ENCODE measurements at places on chromosomes 5 and 9. TPM values are rescaled to one million over a fixed set of nuclear protein-coding genes. Genes with fewer than 3 reads are reported as not detected.

DNA sequence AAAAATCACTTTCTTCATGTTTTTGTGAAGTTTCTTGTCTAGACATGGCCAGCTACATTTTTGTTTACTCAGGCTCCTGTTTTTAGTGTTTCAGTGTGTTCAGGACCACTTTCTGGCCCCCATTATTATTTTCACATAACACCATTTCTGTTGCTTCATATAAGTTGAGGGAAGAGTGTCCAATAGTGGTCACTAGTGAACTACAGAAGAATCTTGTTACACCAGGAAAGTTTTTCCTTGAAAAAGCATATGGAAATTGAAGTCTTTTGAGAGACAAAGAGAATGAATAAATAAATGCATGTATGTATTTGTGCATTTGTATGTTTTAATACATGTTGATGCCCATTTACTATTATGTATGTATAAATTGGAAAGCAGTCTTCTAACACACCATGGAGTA lies 3.8 kb downstream of the ADAMTSL1 start:
- H3K4me3 ChIP-seq = no peak overlapping the region
- no peaks in the 10 kb centered on the region for H3K27me3 ChIP-seq
- H3K4me1 ChIP-seq = no peaks in the 10 kb centered on the region

GRCh38 chr5:139183502-139183901 lies 14.7 kb downstream of the SIL1 start:
- H3K36me3 ChIP-seq = no peaks in the 10 kb centered on the region
- H3K27me3 ChIP-seq = no peaks in the 10 kb centered on the region
- H3K27ac ChIP-seq = no peak overlapping the region
- DNase-seq = no peak
- no peak overlapping the region for H3K4me3 ChIP-seq

GRCh38 chr5:151448038-151448985 lies 909 bp downstream of the SLC36A1 start:
- peak overlapping the region; percentile 83 for H3K27ac ChIP-seq
- H3K36me3 ChIP-seq = no peaks in the 10 kb centered on the region
- H3K4me1 ChIP-seq = peaks cover 33% of the 10 kb centered on the region
- H3K4me3 ChIP-seq = peak overlapping the region; percentile 83
- peak; percentile 24 for DNase-seq
- no peaks in the 10 kb centered on the region for H3K27me3 ChIP-seq

- no peaks in the 10 kb centered on the region for H3K27me3 ChIP-seq
- peaks cover 4% of the 10 kb centered on the region for H3K36me3 ChIP-seq
- no peak overlapping the region for H3K27ac ChIP-seq
- no peak for DNase-seq
These were observed 74.8 kb downstream of the MEF2C start for GRCh38 chr5:88808153-88808552.

GRCh38 chr5:464843-465590 lies 22.0 kb downstream of the EXOC3 start:
- H3K4me1 ChIP-seq = no peaks in the 10 kb centered on the region
- H3K36me3 ChIP-seq = no peaks in the 10 kb centered on the region
- no peak for DNase-seq
- no peak overlapping the region for H3K27ac ChIP-seq
- H3K4me3 ChIP-seq = no peak overlapping the region

DNA sequence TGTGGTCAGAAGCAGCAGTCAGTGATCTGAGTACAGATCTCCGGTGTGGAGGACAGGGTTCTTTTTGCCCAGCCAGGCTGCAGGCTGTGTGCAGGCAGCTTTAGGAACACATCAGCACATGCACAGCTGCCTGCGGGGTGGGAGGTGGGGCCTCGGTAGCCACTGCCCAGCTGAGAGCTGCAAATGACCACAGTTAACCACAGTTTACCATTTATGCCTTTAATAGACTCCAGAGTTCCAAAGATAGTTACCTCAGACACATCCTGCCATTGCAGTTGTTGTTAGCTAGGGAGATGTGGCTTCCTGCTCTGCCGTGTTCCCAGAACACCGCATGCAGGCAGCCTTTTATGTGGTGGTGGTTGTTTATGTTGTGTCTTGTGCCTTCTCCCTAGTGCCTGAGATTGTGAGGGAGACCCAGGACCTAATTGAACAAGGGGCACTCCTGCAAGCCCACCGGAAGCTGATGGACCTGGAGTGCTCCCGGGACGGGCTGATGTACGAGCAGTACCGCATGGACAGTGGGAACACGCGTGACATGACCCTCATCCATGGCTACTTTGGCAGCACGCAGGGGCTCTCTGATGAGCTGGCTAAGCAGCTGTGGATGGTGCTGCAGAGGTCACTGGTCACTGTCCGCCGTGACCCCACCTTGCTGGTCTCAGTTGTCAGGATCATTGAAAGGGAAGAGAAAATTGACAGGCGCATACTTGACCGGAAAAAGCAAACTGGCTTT lies 10.2 kb downstream of the EXOC3 start:
- peaks cover 13% of the 10 kb centered on the region for H3K4me1 ChIP-seq
- DNase-seq = no peak
- peaks cover 3% of the 10 kb centered on the region for H3K36me3 ChIP-seq
- no peak overlapping the region for H3K27ac ChIP-seq
- H3K27me3 ChIP-seq = no peaks in the 10 kb centered on the region
- no peak overlapping the region for H3K4me3 ChIP-seq

- no peaks in the 10 kb centered on the region for H3K4me1 ChIP-seq
- no peak overlapping the region for H3K27ac ChIP-seq
- no peaks in the 10 kb centered on the region for H3K27me3 ChIP-seq
- DNase-seq = no peak
These were observed 15.0 kb upstream of the NEURL1B start for GRCh38 chr5:172626031-172626581.

GRCh38 chr5:53246042-53246836 lies 136.7 kb upstream of the MOCS2 start:
- no peaks in the 10 kb centered on the region for H3K36me3 ChIP-seq
- no peaks in the 10 kb centered on the region for H3K27me3 ChIP-seq
- no peak overlapping the region for H3K27ac ChIP-seq
- H3K4me3 ChIP-seq = no peak overlapping the region
- no peak for DNase-seq

GRCh38 chr5:66356011-66356565 lies 212.0 kb downstream of the SREK1 start:
- H3K27me3 ChIP-seq = no peaks in the 10 kb centered on the region
- H3K36me3 ChIP-seq = no peaks in the 10 kb centered on the region
- peaks cover 20% of the 10 kb centered on the region for H3K4me1 ChIP-seq
- no peak for DNase-seq
- no peak overlapping the region for H3K4me3 ChIP-seq

GRCh38 chr5:149133795-149134777 lies 7.2 kb upstream of the ABLIM3 start:
- no peaks in the 10 kb centered on the region for H3K36me3 ChIP-seq
- no peaks in the 10 kb centered on the region for H3K27me3 ChIP-seq
- peaks cover 24% of the 10 kb centered on the region for H3K4me1 ChIP-seq

DNA sequence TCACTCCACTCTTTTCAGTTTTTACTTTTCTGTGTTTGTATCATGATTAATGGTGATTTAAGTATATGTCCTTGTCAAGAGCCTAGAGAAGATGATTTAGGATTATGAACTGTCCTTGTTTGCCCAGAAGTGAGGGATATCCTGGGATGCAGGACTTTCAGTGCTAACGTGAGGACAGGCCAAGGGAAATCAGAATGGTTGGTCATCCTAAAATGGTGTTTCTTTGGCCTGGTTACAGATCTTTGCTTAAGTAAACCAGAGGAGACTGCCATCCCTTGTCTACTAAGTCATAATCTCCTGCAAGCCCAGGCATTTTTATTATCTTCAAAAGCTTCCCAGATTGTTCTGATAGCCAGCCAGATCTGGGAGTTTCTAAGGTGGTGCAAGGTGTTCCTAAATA lies 22.3 kb upstream of the DPYSL3 start:
- no peak overlapping the region for H3K27ac ChIP-seq
- no peaks in the 10 kb centered on the region for H3K36me3 ChIP-seq
- no peaks in the 10 kb centered on the region for H3K4me1 ChIP-seq
- no peak overlapping the region for H3K4me3 ChIP-seq

GRCh38 chr5:142411103-142411502 lies 86.3 kb upstream of the SPRY4 start:
- DNase-seq = no peak
- no peak overlapping the region for H3K4me3 ChIP-seq
- no peaks in the 10 kb centered on the region for H3K27me3 ChIP-seq
- H3K36me3 ChIP-seq = no peaks in the 10 kb centered on the region

- no peaks in the 10 kb centered on the region for H3K27me3 ChIP-seq
- H3K4me3 ChIP-seq = no peak overlapping the region
- no peak for DNase-seq
- no peak overlapping the region for H3K27ac ChIP-seq
- no peaks in the 10 kb centered on the region for H3K36me3 ChIP-seq
These were observed 53.7 kb upstream of the PIP5K1B start for GRCh38 chr9:68651280-68651893.

DNA sequence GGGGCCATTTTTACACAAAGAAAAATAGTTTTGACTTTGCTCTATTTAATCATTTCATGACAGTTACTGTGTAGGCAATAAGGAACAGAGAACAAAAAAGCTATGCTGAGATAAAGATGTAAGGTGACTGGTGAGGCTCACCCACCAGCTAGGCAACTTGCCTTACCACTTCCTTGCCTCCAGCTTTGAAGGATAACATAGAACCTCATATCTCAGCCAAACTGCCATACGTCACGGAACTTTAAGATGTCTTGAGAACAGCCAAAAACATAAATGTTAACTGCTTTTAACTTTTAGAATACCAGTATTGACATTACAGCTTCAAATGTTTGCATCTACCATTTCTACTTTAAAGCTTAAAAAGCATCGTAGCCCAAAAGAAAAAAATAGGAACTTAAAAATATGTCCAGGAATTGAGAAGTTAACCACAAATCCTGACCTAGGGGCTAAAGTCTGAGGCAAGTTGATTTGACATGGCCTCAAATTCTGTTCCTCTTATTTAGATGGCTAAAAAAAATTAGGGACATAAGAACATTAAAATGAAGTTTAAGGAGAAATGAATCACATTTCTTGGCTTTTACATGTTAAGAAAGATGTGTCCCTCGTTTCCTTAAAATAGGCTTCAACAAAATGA lies 7.7 kb upstream of the GCNT4 start:
- H3K4me3 ChIP-seq = no peak overlapping the region
- no peaks in the 10 kb centered on the region for H3K36me3 ChIP-seq
- no peak for DNase-seq
- no peak overlapping the region for H3K27ac ChIP-seq
- H3K27me3 ChIP-seq = peaks cover 2% of the 10 kb centered on the region

- H3K36me3 ChIP-seq = no peaks in the 10 kb centered on the region
- no peak overlapping the region for H3K4me3 ChIP-seq
- no peaks in the 10 kb centered on the region for H3K27me3 ChIP-seq
These were observed 104.0 kb upstream of the ALDH1B1 start for GRCh38 chr9:38288502-38288901.

DNA sequence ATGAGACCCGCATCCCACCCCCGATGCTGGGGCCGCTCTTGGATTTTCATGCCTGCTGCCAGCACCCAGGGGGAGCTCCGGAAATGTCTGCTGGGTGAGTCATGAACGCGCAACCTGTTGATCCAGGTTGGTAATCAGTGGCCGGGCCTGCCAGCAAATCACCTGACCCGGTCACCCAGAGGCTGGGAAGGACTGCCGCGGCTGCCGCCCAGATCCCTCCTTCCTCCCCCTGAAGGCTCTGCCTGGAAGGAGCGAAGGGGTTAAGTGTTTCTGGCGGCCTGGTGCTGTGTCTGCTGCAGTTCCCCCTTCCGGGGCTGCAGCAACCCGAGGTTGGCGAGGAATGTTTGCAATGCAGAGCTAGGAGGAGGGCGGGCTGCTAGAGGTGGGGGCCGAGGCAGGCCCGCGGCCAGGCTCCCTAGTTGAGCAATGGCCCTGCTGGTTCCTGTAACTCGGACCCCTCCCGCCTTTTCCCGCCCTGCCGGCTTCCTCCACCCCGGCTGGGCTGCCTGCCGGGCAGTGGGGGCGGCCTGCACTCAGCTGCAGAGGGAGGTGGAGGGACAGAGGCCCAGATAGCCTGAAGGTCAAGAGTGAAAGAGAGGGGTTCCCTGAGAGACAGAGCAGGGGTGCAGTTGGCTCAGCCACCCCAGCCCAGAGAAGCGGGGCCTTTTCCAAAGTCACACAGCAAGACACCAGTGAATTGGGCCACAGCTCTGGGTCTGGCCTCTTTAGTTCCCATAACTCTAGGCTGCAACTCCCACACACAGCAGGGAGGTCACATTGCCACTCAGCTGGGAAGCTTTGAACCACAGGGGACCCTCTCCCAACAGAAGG lies 156.3 kb upstream of the IER5L start:
- no peaks in the 10 kb centered on the region for H3K36me3 ChIP-seq
- H3K27ac ChIP-seq = peak overlapping the region; percentile 95
- peak overlapping the region; percentile 28 for H3K4me3 ChIP-seq
- DNase-seq = peak; percentile 93
- no peaks in the 10 kb centered on the region for H3K27me3 ChIP-seq

- H3K27ac ChIP-seq = no peak overlapping the region
- no peaks in the 10 kb centered on the region for H3K4me1 ChIP-seq
- H3K4me3 ChIP-seq = no peak overlapping the region
- DNase-seq = no peak
These were observed 35.1 kb downstream of the TTLL11 start for GRCh38 chr9:122058051-122058450.

- no peaks in the 10 kb centered on the region for H3K4me1 ChIP-seq
- H3K4me3 ChIP-seq = no peak overlapping the region
- no peaks in the 10 kb centered on the region for H3K27me3 ChIP-seq
- no peak for DNase-seq
These were observed 523.5 kb upstream of the KLF4 start for GRCh38 chr9:108012886-108013665.

- H3K4me1 ChIP-seq = no peaks in the 10 kb centered on the region
- H3K4me3 ChIP-seq = no peak overlapping the region
- H3K36me3 ChIP-seq = no peaks in the 10 kb centered on the region
- no peak overlapping the region for H3K27ac ChIP-seq
- H3K27me3 ChIP-seq = peaks cover 39% of the 10 kb centered on the region
These were observed 169.2 kb upstream of the MVB12B start for GRCh38 chr9:126157423-126157822.

GRCh38 chr9:76725011-76725546 lies 39.2 kb upstream of the PCA3 start:
- H3K4me3 ChIP-seq = no peak overlapping the region
- H3K27me3 ChIP-seq = no peaks in the 10 kb centered on the region
- no peak overlapping the region for H3K27ac ChIP-seq
- no peaks in the 10 kb centered on the region for H3K4me1 ChIP-seq
- DNase-seq = no peak

- H3K4me1 ChIP-seq = no peaks in the 10 kb centered on the region
These were observed 122.8 kb upstream of the DHFR start for GRCh38 chr5:80777347-80778287.

GRCh38 chr9:109391176-109391575 lies 70.3 kb upstream of the EPB41L4B start:
- no peaks in the 10 kb centered on the region for H3K4me1 ChIP-seq
- no peaks in the 10 kb centered on the region for H3K27me3 ChIP-seq
- peak; percentile 21 for DNase-seq
- no peak overlapping the region for H3K4me3 ChIP-seq
- H3K36me3 ChIP-seq = peaks cover 16% of the 10 kb centered on the region
- H3K27ac ChIP-seq = no peak overlapping the region

Gene PKD2L2
- not detected for total RNA-seq

Gene TRAF2
- 17.2 TPM for total RNA-seq

Gene SLC36A2
- not detected for total RNA-seq

Gene MSX2
- total RNA-seq = 1.4 TPM

Gene CXXC5
- 29.6 TPM for total RNA-seq

Gene PCDHGA7
- total RNA-seq = 1.7 TPM
